ENCODE measurements at places on chromosomes 2 and 18. TPM values are rescaled to one million over a fixed set of nuclear protein-coding genes. Genes with fewer than 3 reads are reported as not detected.

- no peak for DNase-seq
Observed at GRCh38 chr2:70005752-70006446, 44.5 kb upstream of the ASPRV1 start.

GRCh38 chr2:164882276-164882675, 40.7 kb upstream of the COBLL1 start:
- DNase-seq, result no peak

GRCh38 chr2:70473101-70473722, 80.4 kb downstream of the TGFA start:
- no peak for DNase-seq

DNA sequence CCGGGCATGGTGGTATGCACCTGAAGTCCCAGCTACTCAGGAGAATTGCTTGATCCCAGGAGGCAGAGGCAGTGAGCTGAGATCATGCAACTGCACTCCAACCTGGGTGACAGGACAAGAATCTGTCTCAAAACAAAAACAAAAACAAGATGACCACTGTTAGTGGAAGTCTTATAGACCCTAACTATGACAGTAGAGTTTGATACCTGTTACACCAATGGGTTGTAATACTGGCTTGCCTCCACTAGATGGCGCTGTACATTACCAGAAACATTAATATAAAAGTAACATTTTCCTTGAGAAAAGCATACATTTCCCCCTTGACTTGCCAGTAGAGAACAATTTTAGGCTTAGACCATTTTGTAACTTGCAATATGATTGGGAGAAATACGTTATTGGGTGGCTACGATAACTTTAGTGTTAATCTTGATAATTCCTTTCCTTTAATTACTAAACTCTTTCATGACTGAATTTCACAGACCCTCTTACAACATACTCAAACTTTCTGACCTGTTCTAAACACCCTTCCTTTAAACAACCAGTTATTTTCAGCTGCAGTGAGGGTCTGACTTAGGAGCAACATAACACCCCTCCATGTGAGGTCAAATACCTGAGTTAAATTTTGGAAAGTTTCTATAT, 19.5 kb downstream of the SLC25A52 start:
- no peak for DNase-seq

DNA sequence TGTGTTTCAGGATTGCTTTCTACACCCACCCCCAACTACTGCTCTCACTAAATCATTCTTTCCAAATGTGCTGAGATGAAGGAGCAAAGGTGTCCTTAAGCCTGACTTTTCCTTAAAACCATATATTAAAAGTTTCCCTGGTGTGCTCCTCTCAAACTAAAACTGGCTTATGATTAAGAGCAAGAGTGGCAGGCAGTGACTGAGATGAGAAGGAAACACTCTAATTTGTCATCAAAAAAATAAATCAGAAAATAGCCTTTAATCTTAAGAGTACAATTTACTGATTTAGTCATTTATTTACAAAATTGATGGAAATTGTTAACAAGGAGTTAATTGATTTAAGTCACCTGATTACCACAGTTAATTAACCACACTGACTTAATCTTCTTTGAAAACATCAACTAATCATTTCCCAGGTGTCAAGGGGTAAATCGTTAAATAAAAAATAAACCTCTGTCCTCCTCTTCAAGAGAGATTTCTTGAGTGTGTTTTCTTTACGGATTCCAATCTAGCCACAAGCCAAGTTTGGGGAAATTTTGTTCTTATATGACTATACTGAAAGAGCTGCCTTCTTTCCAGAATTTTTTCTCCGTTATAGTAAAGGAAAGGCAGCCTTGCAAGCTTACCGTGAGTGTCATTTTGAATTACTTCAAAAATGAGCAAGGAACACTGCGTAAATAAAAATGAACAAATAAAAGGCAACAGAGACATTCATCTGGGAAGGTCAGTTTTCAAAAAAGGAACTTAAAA, 17.4 kb downstream of the LRP2 start:
- DNase-seq, result no peak

The EGR4 gene
- not detected for total RNA-seq

DNA sequence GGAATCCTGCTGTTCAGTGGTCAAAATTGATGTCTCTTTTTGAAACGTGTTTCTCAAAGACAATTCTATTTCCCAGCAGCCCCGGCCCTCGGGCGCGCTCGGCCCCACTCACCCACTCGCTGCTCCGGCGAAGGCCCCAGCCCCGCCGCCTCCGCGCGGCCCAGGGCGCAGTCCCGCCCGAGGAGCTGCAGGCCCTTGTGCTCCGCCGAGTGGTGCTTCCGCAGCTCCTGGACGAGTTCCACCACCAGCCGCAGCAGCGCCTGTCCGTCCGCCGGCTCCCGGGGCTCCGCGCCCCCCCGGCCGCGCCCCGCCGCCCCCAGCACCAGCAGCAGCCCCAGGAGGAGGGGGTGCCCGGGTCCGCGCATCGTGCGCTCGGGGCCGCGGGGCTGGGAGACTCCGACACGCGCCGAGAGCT, 413 bp downstream of the ALKAL2 start:
- DNase-seq, result peak; percentile 28

DNA sequence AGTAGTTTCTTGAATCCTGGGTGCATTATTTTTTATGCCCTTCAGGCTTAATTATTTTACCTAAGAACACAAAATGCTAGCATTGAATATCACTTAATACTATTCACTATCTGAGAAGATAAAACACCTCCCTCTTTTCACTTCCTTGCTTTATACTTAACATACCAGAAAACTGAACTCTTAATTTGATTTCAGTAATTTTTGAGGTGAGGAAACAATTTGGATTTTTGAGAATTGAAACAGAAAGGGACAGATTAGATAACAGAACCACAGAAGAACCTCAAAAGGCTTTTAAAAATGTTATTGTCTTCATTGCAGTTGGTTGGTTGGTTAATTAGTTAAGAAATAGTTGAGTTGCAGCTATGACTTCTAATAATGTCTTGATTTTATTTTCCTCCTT, 69.5 kb downstream of the GPD2 start:
- no peak for DNase-seq

DNA sequence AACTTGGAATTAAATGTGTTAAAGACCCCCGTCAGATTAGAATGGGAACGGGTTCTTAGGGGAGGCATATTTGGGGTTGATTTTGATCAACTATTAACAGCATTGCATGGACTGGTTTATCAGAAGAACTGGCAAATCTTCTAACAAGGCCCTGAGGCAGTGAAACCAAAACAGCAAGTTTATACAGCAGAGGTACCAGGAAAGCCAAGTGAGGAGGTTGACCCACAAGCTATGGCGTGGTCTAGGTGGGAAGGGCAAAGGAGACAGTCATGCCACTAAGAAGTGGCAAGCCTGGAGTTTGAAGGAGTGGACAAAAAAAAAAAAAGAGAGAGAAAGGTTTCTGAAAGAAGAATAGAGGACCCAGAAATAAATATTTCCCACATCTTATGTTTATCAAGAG, 187.0 kb downstream of the MREG start:
- no peak for DNase-seq

- no peak for DNase-seq
Observed at GRCh38 chr2:223652122-223652521, 50.0 kb upstream of the SCG2 start.

GRCh38 chr2:219727771-219728429, 100.5 kb downstream of the SLC4A3 start:
- no peak for DNase-seq

The PNO1 gene
- 10.5 TPM for total RNA-seq

DNA sequence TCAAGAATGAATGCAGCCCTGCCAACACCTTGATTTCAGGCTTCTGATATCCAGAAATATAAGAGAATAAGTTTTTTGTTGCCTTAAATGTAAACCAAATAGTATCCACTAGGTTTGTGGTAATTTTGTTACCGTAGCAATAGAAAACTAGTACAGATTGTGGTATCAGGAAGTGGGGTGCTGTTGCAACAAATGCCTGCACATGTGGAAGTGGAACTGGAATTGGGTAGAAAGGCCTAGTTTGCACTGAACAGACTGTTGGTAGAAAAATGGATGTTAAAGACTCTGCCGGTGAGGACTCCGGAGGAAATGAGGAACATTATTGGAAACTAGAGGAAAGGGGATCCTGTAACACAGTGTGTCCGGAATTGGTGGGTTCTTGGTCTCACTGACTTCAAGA, 145.8 kb upstream of the MGAT5 start:
- no peak for DNase-seq

- DNase-seq, result no peak
Observed at GRCh38 chr2:229235131-229235914, 35.8 kb downstream of the PID1 start.

The GPR35 gene
- 84.3 TPM for total RNA-seq

- no peak for DNase-seq
Observed at GRCh38 chr2:32925283-32925815, 21.4 kb upstream of the LTBP1 start.

DNA sequence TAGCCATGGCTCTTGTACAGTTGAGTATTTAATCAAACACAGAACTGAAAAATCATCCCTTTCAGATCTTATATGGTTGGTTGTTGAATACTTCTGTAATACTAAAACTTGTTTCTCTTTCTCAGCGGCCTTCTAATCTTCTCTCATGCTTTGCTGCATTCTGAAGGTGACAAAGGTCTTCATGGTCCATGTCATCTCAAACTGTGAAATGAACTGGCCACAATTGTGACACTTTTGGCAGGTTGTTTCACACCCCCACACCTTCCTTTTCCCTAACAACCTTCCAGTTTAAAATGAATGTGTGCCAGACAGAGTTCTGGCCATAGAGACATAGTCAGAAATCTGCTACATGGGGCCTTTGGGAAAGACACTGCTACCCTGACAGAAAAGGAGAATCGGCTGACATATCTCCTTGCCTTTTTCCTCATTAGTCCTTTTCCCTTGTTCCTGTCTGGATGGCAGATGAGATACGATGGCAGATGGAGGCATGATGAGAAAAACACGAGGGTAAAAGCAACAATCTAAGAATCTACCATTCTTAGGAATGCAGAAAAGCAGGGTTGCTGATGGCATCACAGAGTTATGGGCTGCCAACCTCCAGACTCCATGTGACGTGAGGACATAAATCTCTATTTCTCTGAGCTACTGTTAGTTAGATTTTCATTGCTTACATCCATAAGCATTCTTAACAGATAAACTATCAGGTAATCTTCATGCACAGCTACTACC, 106.5 kb downstream of the PIGN start:
- DNase-seq, result no peak

DNA sequence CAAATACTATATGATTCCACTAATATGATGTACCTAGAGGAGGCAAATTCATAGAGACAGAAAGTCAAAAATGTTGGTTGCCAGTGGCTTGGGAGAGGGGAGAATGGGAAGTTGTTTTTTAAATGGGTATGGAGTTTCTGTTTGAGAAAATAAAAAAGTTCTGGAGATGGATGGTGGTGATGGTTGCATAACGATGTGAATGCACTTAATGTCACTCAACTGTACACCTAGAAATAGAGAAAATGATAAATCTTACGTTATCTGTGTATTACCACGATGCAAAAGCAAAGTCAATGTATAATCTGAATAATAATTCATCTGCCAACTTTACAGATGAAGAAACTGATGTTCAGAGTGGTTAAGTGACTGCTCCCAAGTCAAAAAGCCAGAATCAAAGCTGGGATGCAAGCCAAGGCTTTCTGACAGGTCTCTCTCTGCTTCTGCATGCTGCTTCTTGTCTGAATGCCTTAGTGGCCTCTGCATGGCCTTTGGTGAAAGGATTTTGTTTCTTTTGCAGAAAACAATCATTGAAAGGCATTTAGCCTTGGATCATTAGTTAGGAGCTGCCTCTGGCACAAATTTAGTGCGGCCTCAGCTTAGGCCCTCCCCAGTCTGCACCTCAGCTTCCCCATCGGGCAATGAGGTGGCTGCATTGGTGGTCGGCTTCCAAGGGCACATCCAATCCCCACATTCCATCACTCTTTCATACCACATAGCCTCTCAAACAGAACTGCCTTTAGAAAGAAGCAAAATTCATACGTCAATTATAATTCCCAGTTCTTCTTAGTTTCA, 46.5 kb upstream of the MYCN start:
- DNase-seq, result no peak

The OSBPL1A gene
- 50.7 TPM for total RNA-seq

- DNase-seq, result no peak
Observed at GRCh38 chr2:108776475-108776874, 10.1 kb upstream of the CCDC138 start.

The SH2D6 gene
- 6.3 TPM for total RNA-seq
